ENCODE measurements at places on chromosomes 7 and 10.

DNA sequence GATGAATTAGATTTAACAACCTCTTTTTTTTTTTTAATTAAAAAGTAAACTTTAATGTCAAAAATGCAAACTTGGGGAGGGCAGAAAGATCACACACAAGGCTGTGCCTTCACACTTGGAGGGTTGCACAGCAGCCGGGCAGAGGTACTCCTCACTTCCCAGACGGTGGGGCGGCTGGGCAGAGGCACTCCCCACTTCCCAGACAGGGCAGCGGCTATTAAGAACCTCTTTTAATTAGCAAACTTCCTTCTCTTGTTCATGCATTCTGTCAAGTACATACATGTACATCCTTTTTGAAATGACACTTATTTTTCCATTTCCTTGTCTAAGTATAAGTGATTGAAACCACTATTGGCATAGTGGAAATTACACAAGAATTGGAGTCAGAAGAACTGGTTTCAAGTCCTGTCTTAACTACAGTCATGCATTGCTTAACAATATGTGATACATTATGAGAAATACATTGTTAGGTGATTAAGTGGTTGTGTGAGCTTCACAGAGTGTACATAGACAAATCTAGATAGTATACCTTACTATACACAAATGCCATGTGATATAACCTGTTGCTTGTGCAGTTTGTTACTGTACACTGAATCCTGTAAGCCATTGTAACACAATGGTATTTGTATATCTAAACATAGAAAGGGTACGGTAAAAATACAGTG is 26.5 kb downstream of the BTRC start:
- DNase-seq, result no peak

- DNase-seq, result no peak
Measured at GRCh38 chr7:142337054-142338001, 79.5 kb upstream of the PRSS58 start.

GRCh38 chr10:4270116-4270515 is 485.1 kb upstream of the KLF6 start:
- no peak for DNase-seq

GRCh38 chr10:44056967-44057805 is 327.7 kb downstream of the CXCL12 start:
- no peak for DNase-seq

GRCh38 chr10:14491811-14492210 is 161.1 kb upstream of the FRMD4A start:
- DNase-seq, result no peak

DNA sequence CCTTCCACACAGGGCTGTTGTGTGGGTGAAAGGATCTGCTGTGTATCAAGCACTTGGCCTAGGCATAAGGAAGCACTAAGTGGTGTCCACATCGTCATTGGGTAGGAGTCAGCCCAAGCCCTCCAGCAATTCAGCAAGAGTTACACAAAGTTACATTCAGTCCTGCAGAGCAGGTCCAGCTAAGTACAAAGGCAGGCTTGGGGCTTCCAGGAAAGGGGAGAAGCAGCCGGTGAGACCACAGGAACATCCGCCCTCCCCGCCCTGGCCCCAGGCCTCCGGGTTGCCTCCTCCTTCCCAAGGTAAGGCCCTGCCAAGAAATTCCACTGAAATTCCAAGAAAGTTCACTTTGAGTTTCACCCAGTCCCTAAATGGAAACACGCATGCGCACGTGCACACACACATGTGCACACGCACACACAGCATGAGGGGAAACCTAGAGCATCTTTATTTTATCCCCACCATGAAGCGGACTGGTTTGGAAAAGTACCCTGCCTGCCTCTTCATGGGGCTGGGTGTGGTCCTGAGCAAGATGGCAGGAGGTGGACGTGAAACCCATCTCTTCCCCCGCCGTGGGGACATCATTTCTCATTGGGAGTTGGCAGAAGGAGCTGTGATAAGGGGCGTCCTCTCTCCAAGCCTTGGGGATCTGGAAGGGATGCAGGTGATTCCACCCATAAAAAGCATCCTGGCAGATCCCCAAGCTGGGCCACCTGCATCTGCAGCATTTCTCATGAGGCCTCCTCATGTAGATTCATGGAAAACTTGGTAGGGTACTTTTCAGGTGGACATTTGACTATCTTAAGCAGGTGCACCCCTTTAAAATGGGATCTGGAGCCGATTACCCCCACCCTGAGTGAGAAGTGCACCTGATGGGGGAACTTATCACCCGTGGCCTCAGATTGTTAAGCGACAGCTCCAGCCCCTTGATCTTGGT is 69.1 kb upstream of the NANOS1 start:
- no peak for DNase-seq

DNA sequence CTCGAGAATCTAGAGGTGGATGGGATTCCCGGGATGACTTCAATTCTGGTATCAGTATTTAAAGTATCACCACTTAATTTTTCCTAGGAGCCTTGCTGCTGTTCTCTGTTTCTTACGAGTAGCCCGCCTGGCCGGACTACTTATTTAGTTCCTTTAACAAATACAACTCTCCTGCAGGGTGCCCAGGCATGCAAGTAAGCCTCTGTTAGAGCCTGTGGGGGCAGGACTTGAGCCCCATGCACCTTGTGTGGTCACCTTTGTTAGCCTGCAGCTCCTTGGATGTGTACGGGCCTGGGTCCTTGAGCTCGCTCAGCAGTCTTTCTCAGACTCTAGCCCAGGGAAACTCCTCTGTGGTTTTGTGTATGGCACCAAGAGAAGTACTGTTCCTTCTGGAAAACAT is 16.1 kb downstream of the EIF4H start:
- peak; percentile 31 for DNase-seq

DNA sequence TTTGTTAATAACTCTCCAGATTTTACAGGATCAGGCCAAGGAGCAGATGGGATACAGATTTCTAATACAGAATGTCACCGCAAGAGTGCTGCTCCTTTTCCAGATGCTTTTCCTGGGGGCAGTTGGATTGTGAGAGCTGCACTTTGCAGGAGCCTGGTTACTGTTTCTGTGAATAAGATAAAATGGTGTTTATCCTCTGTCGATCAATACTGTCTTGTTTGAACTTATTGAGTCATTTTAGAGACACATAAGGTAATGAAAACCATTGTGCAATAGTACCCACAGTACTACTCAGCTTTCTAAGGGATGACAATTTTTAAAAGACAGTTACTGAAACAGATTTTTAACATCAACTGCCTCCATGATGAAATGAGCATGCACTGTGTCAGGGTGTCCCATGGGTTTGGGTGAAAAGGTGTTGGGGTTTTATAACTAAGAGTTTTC is 2.9 kb downstream of the A1CF start:
- no peak for DNase-seq

- no peak for DNase-seq
Measured at GRCh38 chr10:79155301-79156081, 86.7 kb downstream of the ZMIZ1 start.

DNA sequence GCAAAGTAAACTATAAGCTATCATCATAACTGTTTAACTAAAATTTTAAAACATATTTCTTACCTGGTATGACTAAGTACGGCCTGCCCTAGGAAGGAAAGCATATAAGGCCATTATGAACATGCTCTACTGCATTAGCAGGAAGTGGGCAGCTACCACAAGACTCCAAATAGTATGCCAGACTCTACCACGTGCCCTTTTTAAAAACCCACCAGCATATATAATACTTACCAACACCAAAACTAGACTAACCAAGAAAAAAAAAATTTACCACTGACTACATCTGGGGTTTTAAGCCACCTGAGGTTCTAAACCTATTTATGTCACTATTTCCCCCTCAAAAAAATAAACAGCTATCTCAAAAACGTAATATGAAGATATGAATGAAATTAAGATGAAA is 30.1 kb downstream of the NUDCD3 start:
- no peak for DNase-seq

GRCh38 chr10:37739181-37739580 is 118.2 kb downstream of the ZNF248 start:
- no peak for DNase-seq

GRCh38 chr10:88755753-88756152 is 4.1 kb upstream of the LIPN start:
- no peak for DNase-seq

DNA sequence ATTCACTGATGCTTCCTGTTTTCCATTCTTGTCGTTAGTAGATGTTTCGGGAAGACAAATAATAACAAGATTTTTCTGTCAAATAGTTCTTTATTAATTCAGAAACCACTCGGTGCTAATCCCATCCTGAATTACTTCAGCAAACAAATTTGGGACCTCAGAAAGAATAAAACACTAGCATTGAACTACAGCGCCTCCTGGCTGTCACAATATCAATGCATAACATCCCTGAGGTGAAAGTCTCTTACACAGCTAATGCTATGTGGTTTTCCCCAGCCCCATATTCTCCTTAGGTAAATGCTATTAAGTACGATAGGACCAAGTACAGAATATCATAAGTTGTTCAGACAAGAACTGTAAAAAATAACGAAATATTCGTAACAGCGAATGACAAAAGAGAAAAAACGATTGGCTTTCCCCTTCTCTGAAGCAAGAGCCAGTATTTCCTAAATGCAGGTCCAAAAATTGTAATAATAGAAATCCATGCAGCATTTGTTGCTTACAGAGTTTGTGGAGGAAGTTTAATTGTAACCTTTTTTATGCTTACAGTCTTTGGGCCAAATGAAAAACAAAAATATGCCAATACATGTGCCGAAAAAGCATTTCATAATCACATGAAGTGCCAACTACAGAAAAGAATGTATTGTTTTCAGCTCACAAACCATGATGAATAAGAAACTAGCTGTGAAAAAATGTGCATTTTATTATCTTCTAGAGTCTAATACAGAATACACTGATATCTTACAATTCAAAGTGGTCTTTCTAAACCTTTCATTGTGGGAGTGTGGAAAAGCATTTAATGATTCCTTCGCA is 47.3 kb downstream of the MYPN start:
- no peak for DNase-seq

DNA sequence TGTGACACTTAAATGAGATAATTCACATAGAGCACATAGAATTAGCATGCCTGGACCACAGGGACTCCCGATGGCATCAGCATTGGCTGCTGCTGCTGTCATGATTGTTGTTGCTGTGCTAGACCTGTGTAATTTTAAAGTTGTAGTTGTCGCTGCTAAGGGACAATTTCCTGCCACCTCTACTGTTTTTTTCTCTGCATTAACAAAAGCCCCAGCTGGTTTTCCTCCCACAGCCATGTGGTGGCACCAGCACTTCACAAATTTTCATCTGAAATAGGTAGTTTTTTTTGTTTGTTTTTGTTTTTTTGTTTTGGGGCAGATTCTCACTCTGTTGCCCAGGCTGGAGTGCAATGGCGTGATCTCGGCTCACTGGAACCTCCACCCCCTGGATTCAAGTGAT is 25.4 kb upstream of the PRXL2A start:
- DNase-seq, result no peak

DNA sequence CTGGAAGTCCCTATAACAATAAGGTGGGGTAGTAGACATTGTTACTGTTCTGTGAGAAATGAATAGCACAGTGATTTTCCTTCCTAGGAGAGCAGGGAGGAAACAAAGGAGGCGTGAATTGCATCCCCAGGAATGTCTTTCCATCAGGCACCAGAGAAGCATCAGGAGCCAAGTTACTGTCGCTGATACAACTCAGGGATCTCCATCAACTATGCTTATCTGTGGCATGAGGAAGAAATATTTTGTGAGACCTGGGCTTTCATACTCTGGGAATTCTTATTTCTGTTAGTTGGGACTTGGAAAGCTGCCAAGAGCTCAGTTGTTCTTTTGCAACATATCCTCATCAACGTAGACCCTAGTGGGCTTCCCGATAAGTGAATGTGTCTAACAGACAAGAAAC is 622.3 kb downstream of the SUGCT start:
- DNase-seq, result no peak

DNA sequence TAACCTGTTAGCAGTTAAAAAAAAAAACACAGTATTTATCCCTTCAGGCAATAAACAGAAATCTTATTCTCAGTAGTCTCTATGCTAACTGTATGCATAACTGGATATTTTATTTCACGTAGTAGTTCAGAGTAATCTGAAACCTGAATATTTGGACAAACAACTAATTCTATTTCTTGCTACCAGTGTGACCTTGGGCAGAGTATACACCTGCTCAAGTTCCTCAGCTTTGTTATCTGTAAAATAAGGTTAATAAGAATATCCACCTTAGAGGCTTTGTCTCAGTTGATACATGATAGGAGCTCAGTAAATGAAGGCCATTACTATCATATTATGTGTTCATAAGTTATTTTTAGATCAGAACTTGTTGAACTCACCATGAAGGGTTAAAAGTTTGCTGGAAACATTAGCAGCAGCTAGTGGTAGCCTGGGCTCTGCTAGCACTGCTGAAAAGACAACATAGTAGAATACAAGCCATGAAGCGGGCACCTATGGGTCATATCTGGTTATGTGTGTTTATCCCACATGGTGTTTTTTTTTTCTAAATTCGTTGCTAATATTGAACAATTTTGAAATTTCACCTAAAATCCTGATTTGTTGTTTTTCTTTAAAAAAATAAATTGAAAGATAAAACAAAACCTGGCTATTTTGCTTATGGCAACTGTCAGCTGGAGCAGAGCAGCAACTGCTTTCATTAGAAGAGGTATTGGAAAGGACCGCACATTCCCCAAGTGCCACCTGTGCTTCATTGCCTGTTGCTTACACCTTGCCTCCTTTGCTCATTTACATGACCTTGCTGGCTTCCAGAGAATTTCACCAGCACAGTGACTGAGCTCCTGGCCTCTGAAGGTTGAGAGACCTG is 303.0 kb downstream of the PRKG1 start:
- no peak for DNase-seq

- no peak for DNase-seq
Measured at GRCh38 chr7:134522601-134523000, 4.8 kb upstream of the AKR1B10 start.

- DNase-seq, result no peak
Measured at GRCh38 chr10:126270111-126270510, 118.2 kb downstream of the ADAM12 start.

DNA sequence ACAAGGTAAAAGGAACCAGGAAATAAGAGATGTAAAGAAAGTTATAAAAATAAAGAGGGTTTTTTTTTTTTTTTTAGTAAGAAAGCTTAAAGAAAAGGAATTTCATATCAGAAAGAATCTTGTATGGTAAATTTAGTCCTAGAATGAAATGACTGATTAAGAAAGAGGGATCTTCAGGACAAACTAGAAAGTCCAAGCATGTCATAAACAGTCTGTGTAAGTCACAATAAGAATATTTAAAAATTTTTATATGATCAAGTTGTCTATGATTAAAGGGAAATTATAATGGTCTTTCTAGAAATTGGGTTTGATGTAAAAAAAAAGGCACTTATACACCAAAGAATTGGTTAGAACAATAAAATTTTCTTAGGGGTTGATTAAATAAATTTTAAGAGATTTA is 289.5 kb downstream of the XPNPEP1 start:
- no peak for DNase-seq

DNA sequence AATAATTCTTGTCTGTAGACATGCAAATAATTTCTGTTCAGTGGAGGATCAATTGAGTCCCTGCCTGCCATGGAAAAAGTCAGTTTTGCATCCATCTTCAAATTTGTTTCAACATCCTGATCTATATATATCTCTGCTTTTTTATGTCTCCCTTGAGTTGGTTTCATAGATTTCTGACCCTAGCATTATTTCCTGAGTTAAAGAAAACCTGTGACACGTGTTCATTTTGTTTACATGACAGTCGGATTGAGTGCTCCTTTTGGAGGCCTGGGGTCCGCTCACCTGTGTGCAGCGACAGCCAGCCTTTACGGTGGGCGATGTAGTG is 674 bp downstream of the MRPS24 start:
- DNase-seq, result no peak

Measured in Peyer's patch (tissue), 4 donors.